ENCODE measurements at places on chromosomes 7 and 10.

GRCh38 chr7:148483515-148484308, 106.9 kb upstream of the C7orf33 start:
- DNase-seq = no peak

DNA sequence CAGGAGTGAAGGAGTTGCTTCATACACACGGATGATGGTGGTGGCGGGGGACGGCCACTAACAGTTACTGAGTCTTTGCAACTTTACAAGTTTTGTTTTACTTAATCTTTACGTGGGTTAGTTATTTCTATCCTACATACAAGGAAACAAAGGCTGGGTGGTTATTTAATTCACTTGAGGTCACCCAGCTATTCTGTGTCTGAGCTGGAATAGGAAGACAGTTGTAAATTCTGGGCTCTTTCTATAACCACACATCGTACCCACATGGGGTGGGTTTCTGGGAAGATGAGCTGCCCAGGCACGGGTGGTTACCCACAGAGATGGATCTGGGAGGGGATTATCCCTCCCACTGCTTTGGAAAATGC, 137.9 kb downstream of the ANLN start:
- DNase-seq = no peak

DNA sequence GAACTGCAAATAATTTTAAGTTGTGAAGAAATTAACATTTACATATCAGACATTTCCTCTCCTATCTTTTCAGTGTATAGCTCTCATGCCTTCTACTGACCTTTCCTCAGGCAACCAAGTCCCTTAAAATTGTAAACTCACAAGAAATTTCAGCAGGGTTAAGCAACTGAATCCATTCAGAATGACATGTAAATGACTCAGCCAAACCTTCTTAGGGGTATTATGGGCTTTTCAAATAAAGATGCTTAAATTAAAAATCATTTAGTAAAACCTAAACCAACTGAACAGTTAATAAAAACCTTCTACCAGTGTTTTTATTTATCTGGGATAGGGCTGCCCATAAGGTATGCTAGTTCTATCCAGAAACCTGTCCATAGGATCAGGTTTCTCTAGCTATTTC, 20.7 kb downstream of the WAPL start:
- no peak for DNase-seq

- no peak for DNase-seq
These were observed 9.7 kb downstream of the FOXL3 start for GRCh38 chr7:299628-300027.

GRCh38 chr10:49096890-49097445, 18.4 kb downstream of the VSTM4 start:
- no peak for DNase-seq
